ENCODE measurements at places on chromosomes 1 and 21.

GRCh38 chr1:58432851-58433668, 113.5 kb downstream of the OMA1 start:
- DNase-seq = peak; percentile 30

DNA sequence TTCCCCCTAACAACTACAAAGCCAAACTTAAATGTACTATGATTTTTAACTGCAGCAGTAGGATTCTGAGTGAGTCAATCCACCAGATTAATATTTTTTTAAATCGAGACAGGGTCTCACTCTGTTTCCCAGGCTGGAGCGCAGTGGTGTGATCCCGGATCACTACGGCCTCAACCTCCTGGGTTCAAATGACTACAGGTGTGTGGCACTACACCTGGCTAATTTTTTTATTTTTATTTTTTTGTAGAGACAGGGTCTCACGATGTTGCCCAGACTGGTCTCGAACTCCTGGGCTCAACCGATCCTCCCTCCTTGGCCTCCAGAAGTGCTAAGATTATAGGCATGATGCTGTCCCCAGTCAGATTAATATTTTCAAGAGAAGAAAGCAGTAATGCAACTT, 88.1 kb downstream of the SLC45A1 start:
- no peak for DNase-seq

DNA sequence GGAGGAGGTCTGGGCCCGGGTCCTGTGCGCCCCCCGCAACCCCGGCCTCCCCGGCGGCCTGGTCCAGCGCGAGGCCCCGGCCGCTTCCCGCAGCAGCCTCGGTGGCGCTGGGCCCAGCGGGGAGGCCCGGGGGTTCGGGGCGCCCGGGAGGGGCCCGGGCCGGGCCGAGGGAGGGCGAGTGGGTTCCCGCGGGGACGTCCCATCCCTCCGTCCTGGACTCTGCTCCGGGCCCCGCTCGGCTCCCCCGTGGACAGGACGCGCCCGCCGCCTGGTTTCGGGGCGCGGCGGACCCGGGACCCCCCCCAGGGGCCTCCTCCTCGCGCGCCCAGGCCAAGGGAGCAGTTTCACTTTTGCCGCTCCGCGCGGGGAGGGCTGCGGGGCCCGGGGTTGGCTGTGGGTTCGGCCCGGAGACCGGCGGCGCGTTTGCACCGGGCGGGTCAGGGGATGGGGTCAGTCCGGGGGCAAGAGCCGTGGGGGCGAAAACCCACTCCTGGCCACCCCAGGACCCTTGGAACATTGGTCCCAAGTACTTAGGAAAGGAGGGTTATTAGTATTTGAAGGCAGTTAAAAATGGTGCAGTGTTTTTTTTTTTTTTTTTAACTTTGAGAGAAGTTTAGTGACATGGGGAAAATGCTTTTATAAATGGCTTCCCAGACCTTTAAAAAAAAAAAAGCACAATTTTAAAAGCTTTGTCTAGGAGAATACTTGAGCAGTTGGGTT, 677 bp downstream of the AGPAT3 start:
- DNase-seq = peak; percentile 4

GRCh38 chr1:167695756-167696561, 25.8 kb upstream of the MPZL1 start:
- DNase-seq = no peak

Data from amniotic stem cell (primary cell).